ENCODE measurements at places on chromosomes 2 and 18.
A peak's percentile ranks its signal among the peaks of the same experiment; 100 is the strongest.

- DNase-seq, result no peak
Measured at GRCh38 chr18:56083523-56084287, 495.7 kb upstream of the TCF4 start.

GRCh38 chr2:24886691-24887304, 33.2 kb downstream of the ADCY3 start:
- no peak for DNase-seq

GRCh38 chr2:64356906-64357305, 97.1 kb upstream of the LGALSL start:
- DNase-seq, result no peak

GRCh38 chr2:223784221-223784772, 53.1 kb downstream of the AP1S3 start:
- no peak for DNase-seq

DNA sequence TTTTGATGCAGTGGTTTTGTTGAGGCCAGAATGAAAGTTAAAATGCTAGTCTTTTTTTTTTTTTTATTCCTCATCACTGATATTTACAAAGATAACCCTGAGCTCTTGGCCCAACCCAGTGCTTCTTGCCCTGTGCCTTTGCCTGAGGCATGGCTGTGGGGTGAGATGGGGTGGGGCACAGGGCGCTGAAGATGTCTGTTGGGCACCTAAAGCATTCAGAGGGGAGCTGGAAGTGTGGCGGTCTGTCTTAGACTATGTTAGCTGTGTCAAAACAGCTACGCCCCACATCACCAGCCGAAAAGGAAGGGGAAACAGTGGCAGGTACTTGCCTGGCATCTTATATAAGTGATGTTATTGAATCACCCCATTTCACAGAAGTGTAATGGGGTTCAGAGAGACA, 20.7 kb downstream of the TOGARAM2 start:
- no peak for DNase-seq

- no peak for DNase-seq
Measured at GRCh38 chr2:84686783-84687476, 170.6 kb downstream of the DNAH6 start.

DNA sequence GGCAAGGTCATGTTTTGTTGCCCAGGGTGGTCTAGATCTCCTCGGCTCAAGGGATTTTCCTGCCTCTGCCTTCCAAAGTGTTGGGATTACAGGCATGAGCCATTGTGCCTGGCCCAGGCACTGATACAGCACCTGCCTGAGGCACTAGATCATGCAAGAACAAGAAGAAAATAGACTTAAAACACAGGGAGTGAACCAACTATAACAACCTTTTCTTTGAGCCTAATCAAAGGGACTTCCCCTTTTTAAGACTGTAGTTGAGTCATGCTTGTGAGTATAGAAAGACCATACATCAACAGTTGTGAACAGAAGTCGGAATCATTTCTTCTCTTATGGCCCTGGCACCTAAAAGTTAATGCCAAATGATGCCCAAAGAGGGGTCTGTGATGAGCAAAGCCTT, 47.9 kb upstream of the MAPRE2 start:
- DNase-seq, result no peak

DNA sequence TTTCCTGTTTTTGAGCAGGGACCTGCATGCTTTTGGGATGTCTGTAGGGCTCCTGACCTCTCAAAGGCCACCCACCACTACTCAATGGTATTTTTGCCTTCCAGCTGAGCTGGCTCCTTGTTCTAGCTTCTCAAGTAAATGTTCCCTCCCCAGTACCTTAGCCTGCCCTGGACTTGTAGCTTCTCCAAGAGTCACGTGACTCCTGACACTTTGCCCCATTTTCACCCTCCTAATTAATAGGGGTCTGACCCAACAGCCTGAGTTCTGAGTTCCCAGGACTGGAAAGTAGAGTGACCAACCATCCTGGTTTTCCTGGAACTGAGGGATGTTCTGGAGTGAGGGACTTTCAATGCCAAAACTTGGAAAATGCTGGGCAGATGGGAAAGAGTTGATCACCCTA, 4.0 kb downstream of the LBX2 start:
- DNase-seq, result no peak

GRCh38 chr2:86253424-86253823, 54.2 kb downstream of the MRPL35 start:
- DNase-seq, result no peak

- no peak for DNase-seq
Measured at GRCh38 chr2:46131-46470, 204 bp downstream of the FAM110C start.

DNA sequence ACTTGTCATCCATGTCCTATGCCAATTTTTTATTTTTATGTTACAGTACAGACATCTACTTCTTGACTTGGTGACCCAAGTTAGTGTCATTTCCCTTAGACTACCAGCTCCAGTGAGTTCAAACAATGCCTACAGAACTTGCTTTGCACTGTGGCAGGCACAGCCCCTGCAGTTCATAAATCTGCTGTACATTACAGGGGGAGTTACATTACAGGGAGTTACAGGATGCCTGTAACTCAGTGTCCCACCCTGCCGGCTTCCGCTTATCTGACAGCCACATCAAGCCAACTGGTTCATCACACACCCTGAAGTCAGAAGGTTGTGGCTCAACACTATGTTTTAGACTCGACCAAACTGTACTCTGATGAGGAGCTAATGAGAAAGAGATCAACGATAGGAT, 7.8 kb upstream of the NPAS2 start:
- no peak for DNase-seq

- no peak for DNase-seq
Measured at GRCh38 chr18:7317804-7318231, 86.9 kb downstream of the LRRC30 start.

- peak; percentile 5 for DNase-seq
Measured at GRCh38 chr18:34039201-34039600, 185.5 kb downstream of the NOL4 start.

DNA sequence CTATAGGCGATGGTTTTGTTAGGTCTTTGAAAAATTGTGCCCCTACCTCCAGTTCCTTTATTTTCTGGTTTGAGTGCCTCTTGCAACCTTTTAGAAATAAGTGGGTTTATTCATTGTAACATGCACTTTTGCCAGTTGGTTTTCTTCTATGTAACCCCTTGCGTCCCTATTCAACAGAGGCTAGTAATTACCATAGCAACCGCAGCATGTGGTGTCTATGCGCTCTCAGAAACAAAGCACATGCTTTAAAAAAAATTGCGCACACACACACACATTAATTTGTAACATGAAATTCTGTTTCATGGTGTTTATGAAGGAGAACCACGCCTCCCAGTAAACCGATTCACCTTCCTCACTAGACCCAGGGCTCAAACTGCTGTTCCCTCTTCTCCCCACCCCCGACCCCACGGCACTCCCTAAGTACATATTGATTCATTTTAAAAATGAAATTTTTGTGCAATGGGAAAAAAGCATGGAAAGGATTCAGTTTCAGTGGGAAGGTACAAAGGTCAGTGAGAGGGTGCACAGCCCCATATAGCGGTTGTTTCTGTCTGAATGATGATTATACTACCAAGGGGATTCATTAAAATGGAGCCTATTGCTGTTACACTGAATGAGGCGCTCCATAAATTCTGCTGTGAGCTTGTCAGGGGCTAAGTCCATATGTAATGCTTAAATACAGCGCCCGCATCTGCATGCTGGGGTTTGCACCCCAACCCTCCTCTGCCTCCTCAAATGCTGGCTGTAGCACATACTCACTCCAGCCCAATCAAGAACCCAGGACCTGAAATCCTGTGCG, 206.9 kb downstream of the ICOS start:
- DNase-seq, result no peak

GRCh38 chr2:11514081-11514730, 19.6 kb upstream of the GREB1 start:
- DNase-seq, result no peak

DNA sequence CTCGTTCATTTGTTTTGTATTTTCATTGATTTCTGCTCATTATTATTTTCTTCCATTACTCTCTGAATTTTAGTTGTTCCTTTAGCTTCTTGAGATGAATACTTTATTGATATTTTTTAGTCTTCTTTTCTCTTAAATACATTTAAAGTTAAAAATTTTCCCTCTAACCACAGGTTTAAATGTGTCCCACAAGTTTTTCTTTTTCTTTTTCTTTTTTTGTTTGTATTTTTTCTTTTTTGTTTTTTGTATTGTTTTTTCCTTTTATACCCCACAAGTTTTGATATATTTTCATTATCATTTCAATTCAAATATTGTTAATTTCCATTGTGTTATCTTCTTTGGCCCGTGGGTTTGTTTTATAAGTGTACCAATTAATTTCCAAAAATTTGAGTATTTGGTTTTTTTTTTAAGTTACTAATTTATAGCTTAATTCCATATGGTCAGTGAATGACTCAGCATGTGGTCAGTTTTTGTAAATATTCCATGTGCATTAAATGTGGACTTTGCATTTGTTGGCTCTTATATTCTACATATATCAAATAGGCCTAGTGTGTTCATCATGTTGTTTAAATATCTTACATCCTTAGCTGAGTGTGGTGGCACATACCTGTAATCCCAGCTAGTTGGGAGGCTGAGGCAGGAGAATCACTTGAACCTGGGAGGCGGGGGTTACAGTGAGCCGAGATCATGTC, 16.2 kb downstream of the CENPO start:
- no peak for DNase-seq

- DNase-seq, result no peak
Measured at GRCh38 chr2:70703900-70704549, 64.0 kb downstream of the ADD2 start.

DNA sequence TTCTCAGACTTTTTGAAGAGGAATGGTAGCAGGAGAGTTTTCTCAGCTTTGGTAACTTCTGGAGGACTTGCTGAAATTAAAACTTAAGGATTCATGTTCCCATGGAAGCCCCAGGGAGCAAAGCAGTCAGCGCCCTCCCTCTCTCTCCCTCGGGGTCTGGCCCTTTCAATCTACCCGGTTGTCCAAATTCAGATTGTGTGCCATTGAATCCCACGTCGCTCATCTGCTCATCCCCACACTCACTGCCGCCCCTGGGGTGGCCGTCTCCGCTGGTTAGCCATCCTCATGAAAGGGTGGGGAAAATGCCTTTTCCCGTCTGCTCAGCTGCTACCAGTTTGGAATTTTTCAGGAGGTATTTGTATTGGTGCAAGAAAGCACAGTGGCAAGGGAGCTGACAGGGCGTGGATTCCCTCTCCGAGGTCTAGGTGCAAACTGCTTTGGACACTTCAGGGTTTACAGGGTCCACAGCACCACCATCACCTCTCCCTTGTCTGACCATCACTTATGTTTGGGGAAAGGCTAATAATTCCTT, 27.1 kb downstream of the MCFD2 start:
- DNase-seq, result no peak

- DNase-seq, result no peak
Measured at GRCh38 chr2:193350509-193350908, 1155.8 kb upstream of the TMEFF2 start.

DNA sequence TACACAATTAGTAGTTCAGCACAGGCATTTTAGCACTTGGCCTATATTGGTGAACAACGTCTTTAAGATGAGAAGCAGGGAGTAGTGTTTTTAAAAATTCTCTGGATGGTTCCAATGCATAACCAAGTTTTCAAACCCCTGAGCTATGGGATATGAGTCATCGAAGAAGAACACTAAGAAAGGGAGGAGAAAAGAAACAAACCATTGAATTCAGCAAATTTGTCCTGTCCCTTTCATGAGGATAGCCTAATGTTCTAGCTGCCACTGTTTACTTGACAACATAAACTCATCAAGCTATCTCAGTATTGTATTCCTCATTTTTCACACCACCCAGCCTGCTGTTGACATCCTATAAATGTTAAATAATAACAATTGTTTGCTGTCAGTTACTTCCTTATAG, 158.0 kb downstream of the BARD1 start:
- no peak for DNase-seq

Measured in GM13976 (cell line).